A172 (cell line): ENCODE measurements at places on chromosomes 12 and 14. TPM values are rescaled to one million over a fixed set of nuclear protein-coding genes. Genes with fewer than 3 reads are reported as not detected.

GRCh38 chr12:232731-233614 is 19.0 kb upstream of the SLC6A12 start:
- DNase-seq = no peak

DNA sequence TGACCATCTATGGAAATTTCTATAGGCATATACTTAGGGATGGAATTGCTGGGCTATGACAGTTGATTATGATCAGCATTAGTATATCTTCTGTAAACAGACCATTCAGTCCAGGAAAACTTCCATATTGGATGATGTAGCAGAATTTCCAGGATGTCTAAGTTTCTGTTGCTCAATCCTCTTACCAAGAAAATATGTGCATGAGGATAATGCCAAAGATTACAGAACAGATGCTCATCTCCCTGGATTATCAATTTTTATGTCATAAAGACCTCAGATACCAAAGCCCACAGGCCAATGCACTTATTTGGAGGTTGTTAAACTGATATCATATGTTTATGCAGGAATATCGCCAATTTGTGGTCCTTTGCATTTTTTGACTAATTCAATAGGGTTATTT is 354.4 kb upstream of the FLRT2 start:
- DNase-seq = no peak

- no peak for DNase-seq
Measured at GRCh38 chr12:49894751-49895148, 8.9 kb downstream of the FAIM2 start.

The PIGH gene
- 11.5 and 18.6 TPM in 2 replicates for total RNA-seq

GRCh38 chr12:20280515-20280914 is 87.8 kb upstream of the PDE3A start:
- DNase-seq = no peak

GRCh38 chr12:25994901-25995625 is 36.6 kb downstream of the RASSF8 start:
- DNase-seq = no peak

DNA sequence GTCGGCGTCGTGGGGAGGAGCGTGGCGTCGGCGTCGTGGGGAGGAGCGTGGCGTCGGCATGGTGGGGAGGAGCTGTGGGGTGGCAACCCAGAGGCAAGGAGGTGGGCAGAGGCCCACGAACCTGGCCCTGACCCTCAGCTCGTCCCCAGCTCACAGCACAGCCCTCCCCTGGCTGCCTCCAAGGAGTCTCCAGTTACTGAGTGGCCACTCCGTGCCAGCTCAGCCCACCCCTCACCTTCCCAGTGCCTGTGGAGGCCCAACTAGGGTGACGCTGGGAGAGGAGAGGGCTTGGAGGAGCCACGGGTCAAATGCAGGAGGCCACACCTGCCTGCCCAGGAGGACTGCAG is 5.8 kb downstream of the ADSS1 start:
- DNase-seq = no peak

DNA sequence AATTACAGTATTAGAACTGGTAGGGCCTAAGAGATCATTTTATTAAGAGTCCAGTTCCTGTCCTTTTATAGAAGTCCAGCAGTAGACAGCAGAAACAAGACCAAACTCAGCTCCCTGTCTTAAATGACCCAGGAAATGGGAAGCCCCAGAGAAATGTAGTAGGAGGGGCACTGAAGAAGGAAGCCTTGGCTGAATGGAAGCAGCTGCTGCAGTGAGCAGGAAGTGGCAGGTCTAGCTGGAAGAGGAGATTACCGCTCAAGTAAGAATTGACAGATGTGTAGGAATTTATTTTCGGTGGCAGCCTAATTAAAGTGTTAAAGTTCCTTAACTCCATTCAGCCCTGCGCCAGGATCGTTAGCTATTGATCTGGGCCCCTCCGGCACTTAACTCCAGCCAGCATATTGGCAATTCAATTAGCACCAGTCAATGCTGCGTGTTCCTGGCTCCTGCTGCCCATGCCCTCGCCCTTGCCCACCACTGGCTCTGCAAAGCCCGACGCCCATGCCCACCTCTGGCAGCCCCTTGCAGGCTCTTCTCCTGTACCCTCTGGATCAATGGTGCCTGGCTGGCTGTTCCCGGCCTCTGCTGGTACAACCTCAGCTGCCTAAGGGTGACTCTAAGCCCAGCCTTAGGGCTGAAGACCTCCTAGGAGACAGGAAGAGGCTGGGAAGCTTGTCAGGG is 21.1 kb downstream of the ZFHX2 start:
- DNase-seq = no peak

The PCED1B gene
- 0.34 and 0.52 TPM in 2 replicates for total RNA-seq

The BHLHE41 gene
- 0.21 and 0.41 TPM in 2 replicates for total RNA-seq

The SLC17A8 gene
- total RNA-seq = not detected in 2 replicates

DNA sequence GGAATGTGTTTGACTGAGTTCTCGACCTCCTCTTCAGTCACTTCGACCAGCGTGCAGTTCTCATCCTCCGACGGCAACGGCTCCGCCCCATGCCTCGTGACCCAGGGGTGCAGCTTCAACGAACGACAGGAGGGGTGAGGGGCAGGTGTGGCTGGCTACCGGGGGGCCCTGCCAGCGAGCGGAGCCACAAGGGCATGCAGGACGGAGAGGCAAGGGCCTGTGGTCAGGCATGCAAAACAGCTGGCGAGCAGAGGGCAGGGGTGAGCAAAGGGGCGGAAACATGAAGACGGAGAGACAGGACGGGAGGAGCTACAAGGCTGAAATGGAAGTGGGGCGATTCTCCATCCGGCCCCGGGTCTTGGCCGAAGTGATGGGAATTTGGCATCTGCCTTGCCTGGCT is 38.7 kb downstream of the P2RX4 start:
- no peak for DNase-seq

DNA sequence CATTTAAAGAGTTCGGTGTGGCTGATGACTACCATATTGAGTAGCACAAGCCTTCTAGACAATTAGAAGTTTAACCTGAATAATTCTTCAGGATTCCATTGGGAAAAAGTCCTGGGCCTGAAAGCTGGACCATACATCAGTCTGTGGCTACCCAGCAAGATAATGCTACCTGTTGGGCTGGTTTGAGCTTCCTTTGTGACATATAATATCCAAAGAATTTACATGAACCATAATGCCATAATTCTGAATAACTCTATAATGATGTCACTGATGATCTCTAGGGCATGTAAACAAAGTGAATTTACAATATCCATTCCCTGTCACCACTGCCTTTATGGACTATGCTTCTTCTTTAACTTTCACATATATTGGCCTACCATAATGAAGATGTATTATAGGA is 3.8 kb upstream of the YBX3 start:
- no peak for DNase-seq

- DNase-seq = no peak
Measured at GRCh38 chr14:97866195-97866594, 1069.0 kb downstream of the VRK1 start.

The PAH gene
- total RNA-seq = not detected in 2 replicates

The SLC5A8 gene
- total RNA-seq = not detected in 2 replicates

GRCh38 chr12:132046561-132046960 is 96.8 kb downstream of the EP400 start:
- no peak for DNase-seq

The LMO3 gene
- total RNA-seq = not detected in 2 replicates

DNA sequence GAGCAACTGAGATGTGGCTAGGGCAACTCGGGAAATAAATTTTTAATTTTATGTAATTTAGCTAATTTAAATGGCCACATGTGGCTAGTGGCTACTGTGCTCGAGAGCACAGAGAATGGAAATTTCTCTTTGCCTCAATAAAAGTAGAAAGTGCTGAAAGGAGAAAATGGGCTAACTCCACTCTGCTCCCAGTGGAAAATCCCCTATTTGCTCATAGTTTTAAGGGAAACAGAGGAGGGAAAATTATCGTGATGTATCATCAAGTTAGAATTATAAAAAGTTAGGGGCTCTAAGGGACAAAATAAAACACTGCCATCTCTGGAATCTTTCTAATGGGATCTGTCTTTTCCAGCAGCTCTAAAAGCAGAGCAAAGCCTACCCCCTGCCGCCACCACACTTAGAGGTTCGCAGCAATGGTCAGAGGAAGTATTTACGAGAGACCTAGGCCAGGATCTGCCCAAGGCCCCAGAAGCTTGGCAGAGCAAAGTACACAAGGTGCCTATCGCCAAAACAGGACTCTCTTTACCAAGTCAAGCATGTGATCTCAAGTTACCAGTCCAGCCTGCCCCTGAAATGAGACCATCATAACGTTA is 220.7 kb downstream of the PPM1H start:
- no peak for DNase-seq

DNA sequence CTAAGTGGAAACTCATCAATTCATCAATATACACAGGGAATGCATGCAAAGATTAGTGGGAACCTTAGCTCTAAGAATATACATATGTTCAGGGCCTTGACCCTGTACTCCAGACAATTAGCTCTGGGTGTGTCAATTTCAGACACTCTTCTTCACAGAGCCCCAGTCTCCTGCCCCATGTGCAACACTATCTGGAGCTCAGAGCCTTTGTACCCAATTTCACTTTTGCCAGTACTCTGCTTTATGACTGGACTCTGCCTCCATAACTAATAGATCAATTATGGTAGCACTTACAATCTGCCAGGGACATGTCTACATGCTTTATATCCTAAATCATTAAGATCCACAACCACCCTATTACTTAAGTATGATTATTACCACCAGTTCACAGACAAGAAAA is 152.5 kb upstream of the PLEKHG7 start:
- DNase-seq = no peak

DNA sequence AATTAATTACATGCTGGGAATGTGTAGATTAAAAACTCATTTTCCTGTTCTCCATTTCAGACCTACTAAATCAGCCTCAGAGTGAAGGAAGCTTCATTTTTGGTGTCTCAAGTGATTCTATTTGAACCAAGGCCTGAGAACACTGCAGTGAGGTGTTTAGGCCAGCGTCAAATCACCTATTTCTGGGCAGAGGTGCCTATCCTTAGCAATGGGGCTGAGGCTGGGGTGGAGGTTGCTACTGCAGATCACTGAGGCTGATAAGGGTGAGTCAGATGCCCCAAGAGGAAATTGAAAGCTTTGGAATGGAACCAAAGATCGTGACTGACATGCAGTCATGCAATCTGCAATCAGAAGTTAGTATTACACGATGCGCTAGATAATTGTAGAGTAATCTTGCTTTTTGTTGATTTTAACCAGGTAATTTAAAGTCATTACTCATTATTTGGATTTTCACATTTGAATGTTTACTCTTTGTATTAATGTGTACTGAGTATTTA is 4.4 kb downstream of the TXNRD1 start:
- peak; percentile 96 for DNase-seq

The SIX6 gene
- total RNA-seq = not detected in 2 replicates

GRCh38 chr14:64434528-64434927 is 30.8 kb upstream of the AKAP5 start:
- DNase-seq = no peak

DNA sequence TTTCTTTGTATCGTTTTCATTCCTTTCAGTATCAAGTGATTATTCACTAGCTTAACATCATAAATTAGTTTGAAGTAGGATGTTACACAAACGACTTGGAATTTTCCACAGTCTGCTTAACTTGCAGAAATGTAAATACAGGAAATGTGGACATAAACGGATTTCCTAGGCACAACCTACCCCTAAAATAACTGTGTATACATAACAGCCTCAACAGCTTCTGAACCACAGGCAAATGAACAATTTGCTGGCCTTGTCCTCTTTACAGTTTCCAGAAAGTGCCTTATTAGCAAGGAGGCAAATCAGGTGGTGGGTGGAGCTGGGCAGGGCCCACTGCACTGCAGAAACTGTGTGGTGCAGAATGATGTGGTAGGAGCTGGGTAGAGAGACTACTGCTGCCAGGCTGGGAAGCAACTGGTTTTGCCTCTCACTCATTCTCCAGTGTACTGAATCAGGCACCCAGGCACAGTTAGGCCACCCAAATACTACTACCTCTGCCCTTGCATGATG is 14.1 kb downstream of the DRAM1 start:
- DNase-seq = peak; percentile 74

GRCh38 chr14:99250636-99251208 is 21.3 kb downstream of the BCL11B start:
- no peak for DNase-seq

GRCh38 chr14:25904446-25904845 is 693.4 kb downstream of the NOVA1 start:
- DNase-seq = no peak

DNA sequence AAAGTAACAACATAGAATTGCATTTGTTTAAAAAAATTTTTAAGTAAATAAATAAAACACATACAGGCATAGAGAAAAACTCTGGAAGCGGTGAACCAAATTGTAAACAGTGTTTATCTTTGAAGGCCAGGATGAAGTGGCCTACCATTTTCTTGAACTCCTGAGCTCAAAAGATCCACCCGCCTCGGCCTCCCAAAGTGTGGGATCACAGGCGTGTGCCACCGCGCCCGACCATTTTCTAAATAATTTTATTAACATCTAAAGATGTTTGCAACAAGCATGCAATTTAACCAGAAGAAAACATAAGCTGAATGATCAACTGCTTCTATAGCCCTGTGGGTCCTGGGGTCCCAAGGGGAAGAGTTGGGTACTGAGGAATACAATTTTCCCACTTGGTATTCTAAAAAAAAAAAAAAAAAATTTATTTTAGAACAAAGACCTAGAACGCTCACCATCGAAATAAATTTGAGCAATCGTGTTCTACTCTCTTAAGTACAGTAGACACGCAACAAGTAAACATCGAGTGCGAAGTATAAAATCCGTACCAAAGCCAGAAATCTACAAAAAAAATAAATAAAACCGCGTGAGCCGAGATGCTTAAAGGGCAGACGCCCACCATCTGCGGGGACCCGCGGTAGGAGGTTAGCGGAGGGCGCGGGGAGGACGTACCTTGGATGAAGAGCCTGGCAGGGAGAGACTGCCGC is 484 bp downstream of the MIS18BP1 start:
- DNase-seq = peak; percentile 2

The AMHR2 gene
- 0.57 TPM in 1 of 2 replicates, not detected in the other for total RNA-seq

The CRIP1 gene
- 1.5 TPM in 1 of 2 replicates, not detected in the other for total RNA-seq

DNA sequence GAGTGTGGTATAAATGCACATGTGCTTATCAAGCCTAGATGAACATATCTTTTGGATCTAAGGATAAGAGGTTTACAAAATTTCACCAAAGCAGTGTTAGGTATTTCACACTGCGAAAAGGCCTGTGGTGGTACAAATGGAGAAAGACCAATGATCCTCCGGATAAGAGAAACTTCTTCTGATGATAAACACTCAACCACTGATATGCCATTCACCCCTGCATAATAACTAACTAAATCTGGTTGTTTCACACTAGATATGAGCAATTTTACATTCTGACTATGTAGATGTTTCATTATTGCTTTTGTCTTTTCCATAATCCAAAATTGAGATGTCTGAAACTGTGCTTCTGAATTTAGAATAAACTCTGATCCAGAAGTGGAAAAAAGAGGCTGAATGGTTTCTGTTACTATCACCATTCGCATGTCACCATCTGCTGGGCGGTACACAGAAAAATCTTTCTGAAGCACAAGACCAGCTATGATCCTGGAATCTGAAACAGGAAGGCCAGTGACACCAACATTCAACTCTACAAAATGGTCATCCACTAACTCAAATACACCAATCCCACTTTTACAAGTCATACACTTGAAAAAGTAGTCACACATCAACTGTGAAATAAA is 1.3 kb downstream of the BBS10 start:
- DNase-seq = peak; percentile 69

GRCh38 chr14:96146131-96146771 is 58.4 kb upstream of the BDKRB2 start:
- DNase-seq = peak; percentile 38

The KRT71 gene
- not detected in 2 replicates for total RNA-seq
